ENCODE measurements at places on chromosomes 2 and 18.

DNA sequence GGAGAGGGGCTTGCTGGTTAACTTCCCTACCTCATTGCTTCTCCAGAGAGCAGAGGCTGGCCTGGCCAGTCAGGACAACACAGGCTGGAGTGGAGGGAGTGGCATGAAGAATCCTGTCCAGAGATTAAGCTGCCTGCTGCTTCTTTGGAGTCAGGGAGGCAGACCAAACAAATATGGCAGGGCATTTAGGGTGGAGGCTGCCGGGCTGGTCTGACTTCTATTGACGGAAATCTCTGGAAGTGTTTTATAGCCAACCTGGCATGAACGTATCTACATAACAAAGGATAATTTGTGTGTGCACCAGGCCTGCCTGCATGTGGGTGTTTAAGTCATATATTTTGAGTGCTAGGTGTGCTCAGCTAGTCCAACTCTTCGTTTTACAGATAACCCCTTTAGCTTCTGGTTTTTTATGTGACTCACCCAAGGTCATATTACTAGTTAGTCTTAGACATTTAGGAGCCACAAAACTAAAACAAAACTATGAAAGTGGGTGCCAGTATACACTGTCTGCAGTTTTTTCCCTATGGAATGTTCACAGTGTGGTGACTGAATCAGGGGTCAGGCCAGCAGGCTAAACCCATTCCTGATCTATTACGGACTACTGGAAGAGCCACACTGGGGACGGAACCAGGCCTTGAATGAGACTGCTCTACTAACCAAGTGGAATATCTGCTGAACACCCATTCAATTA is 5.5 kb downstream of the NPC1 start:
- no peak for DNase-seq

- DNase-seq = no peak
Measured at GRCh38 chr2:236088368-236089057, 79.7 kb downstream of the GBX2 start.

DNA sequence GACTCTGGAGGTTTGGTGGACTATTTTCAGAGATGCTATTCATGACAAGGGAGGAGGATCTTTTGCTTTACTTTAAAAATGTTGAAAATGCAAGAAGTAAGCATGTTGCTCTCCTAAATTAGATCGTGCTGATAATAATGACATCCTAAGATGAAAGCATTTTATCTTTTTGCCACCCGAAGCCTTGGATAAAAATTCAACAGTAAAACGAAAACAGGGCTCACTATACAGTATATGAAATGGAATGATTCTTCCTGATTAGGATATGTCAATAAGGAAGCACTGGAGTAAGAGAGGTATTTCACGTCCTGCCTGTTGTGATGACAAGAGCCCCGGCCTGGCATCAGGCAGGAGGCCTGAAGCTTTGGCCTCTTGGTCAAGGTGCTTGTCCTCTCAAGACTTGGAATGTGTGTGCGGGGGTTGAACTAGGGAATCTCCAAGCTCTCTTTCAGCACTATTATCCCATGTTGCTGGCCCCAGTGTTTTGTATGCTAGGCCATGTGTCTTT is 306.0 kb downstream of the MTX2 start:
- DNase-seq = no peak

- no peak for DNase-seq
Measured at GRCh38 chr18:63603355-63603754, 16.2 kb downstream of the SERPINB13 start.

- no peak for DNase-seq
Measured at GRCh38 chr2:224630659-224631550, 45.7 kb upstream of the CUL3 start.

- DNase-seq = no peak
Measured at GRCh38 chr2:70974592-70974991, 3.8 kb upstream of the ANKRD53 start.

GRCh38 chr18:10261344-10262276 is 192.8 kb upstream of the APCDD1 start:
- DNase-seq = no peak

DNA sequence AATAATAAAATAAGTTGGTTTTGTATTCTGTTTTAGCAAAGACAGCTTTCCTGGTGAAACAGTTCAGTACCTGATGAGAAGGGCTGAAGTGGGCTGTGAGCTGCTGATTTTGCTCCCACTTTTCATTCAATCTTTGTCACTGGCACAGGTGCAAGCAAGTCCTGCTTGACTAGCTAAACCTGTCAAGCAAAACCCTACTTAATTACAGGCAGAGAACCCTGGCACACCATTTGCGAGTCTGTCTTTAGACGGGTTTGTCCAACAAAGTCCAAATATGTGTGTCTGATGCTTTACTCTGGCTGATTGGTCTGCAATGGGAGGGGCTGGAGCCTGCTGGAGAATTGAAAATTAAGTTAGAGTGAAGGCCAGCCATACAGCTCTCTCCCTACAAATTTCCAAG is 267.2 kb downstream of the EPHA4 start:
- no peak for DNase-seq

GRCh38 chr2:24919506-24920097 is 435 bp downstream of the ADCY3 start:
- no peak for DNase-seq
